ENCODE measurements at places on chromosomes 2 and 18. TPM values are rescaled to one million over a fixed set of nuclear protein-coding genes. Genes with fewer than 3 reads are reported as not detected.

DNA sequence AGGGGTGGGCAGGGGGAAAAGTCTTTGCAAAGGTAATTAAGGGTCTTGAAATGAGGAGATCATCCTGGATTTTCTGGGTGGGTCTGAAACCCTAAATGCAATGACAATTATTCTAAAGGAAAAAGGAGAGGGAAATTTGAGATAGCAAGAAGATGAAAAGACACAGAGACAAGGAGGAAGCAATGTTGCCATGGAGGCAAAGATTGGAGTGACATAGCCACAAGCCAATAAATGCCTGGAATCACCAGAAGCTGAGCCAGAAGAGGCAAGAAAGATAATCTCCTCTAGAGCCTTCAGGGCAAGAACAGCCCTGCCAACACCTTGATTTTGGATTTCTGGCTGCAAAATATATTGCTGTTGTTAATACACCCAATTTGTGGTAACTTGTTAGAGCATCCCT is 1246.3 kb upstream of the PIK3C3 start:
- no peak for DNase-seq

GRP gene
- polyA plus RNA-seq = 1.8 TPM

DNA sequence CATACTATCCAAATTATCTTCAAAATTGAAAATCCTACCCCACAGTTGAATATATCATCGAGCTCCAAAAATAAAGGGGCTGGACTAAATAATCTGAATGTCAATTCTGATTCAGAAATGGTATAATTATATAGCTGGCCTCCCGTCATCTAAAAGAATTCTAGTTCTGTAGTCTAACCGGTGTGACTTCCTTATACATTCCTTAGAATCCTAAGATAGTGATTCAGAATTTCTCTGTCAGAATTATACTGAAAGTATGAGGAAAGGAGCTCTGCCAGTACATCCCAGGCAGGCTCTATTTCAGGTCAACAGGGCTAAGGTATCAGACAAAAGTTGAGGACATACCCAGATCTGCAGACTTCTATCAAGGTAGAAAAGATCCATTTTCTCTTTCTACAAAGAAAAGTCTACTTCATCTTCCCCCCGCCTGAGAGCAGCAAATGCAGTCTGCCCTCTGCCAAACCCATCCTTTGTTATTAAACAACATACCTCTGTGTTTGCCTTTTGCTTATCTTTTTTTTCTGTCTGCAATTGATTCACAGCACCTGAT is 128.5 kb downstream of the METTL4 start:
- DNase-seq = no peak

DNA sequence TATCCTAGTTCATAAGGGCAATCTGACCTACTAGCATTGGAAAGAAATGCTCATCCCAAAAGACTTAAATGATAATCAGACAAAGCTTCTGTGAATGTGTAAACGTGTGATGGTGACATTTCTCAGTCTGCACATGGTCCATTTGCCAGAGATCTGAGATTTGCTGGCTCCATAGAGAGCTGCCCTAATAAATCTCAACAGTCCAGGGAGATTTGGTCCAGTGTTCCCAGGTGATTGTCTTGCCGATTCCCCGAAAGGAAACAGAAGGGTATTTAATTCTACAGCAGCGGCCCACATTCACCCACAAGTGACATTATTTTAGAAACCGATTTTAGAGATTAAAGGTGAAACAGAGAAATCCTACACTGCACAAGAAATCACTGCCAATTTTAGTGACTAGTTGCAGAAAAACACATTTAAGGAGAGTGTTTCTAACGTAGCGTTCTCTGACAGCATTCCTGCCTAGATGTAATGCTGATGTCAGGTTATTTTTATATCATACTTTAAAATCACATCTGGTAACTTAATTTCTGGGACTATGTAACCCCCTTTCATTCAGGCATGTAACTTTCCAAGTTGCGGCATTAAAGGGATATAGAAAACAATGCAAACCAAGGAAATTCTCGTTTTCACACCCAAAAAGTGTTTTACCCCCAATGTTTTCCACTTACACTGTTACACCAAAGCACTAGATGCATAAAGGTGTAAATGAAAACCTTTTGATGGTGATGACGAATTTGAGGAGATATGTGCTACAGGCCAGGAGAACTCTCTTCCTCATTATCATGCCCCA is 231.9 kb upstream of the FN1 start:
- no peak for DNase-seq

CFAP53 gene
- 2.5 TPM for polyA plus RNA-seq

Measured in right renal pelvis (tissue), 4 donors.